Pancreas (tissue), 10 donors: ENCODE measurements at places on chromosomes 1 and 21.

DNA sequence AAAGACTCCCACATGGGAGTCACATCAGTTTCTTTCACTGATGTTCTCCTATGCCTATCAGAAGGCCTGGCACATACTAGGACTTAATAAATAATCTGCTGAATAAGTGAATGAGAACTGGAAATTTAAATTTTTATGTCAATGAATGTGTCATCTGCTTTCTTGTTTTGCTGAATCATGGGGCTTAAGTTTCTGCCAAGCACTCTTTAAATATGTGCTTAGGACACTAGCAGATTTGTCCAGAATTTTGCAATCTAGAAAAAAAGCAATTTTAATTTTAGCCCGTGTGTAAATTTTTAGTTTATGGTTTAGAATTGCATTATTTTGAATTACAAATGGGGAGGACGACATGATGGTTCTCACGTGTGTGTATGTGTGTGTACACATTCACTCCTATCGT lies 803.1 kb downstream of the USP25 start:
- DNase-seq, result no peak

GRCh38 chr1:156284112-156284511 lies at the start of gene TMEM79:
Gene TMEM79 (plus strand): TSS chr1:156284325. CDS start chr1:156285227, 902 bp downstream.
- no peak for DNase-seq

- DNase-seq, result no peak
Observed at GRCh38 chr1:28370239-28371009, 884 bp downstream of the PHACTR4 start.

- no peak for DNase-seq
Observed at GRCh38 chr1:38685388-38685787, 174.2 kb downstream of the RRAGC start.

DNA sequence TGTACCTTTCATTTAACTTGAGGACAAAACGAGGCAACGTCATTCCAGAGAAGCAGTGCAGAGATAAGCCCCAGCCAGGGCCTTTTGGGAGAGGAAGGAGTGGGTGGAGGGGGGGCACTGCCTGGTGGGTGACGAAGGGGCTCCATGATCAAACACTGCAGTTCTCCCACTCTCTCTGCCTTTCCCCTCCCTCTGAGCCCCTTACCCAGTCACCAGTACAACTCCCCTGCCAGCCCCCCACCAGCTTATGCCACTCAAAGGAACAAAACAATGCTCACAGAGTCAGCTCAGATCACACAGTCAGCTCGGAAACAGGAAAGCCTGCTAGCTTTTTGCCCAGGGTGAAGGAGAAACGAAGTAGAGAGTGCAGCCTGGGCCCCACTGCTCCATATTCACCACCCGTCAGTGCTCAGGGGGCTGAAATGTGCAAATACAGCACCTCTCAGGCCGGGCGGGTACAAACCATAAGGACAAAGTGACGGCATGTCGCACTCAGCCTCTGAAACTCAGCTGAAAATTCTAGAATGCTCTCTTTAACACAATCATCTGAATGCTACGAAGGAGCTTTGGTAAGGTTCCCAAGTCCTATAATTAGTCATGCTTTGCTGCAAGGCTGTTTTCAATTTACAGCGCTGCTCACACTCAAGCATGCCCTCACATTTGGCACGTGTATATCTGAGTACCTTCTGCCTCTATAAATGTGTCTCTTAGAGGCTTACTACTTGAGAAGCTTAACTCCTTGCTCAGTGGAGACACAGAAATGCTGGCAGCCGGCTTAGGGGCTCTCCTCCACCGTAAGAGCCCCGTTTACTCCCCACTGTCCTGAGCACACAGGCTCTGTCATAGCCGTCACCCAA lies 65.8 kb upstream of the RAB4A start:
- no peak for DNase-seq

DNA sequence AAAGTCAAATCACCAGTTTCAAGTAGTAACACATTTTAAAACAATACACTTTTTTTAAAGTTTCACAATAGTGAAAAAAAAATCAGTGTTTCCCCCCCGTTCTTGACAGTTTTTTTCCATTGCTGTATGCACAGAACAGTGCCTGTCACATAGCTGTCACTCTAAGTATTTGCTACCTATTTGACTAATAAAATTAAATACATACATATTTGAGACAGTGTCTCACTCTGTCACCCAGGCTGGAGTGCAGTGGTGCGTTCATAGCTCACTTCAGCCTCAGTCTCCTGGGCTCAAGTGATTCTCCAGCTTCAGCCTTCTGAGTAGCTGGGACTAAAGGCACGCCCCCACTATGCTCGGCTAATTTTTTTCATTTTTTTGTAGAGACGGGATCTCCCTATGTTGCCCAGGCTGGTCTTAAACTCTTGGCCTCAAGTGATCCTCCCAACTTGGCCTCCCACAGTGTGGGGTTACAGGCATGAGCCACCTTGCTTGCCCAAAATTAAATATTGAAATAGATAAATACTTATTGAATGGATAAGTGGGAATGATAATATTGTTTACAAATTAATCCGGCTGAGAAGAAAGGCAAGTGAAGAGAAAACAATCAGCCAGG lies 12.6 kb upstream of the RHBG start:
- no peak for DNase-seq

DNA sequence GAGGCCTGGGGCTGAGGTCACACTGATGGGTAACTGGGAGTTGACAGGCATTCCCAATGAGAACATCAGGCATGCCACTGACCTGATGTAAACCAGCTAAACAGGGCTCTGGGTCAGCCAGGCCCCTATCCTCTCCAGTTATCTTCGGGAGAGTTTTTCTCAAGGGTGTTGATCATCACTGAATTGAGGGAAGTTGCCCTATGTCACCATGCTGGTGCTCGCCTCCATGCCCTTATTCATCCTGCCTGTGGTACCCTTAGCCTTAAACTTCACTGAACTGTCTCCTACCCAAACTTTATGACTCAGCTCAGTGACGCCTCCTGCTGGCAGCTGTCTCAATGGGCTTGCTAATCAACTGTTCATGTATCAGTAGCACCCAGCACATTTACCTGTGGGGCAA lies 80.7 kb upstream of the TNR start:
- DNase-seq, result peak; percentile 20

DNA sequence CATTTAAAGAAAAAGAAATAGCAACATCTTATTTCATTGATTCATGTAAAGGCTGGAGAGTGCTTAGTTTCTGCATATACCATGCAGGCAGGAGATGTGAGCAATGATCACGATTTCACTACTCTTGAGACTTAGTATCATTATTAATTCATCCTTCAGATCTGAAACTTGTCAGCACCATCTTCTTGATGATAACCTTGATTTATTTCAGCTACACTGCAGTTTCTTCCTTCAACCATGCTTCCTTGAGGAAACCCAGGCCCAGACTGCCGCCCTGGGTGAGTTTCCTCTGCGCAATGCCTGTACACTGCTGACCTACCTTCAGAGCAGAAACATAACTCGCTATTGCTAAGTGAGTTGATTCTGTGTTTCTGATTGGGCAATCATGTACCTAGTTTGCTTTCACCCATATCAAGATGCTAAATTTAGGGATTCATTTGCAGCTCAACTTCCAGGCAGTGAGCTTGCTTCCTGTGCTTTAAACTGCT lies 13.5 kb upstream of the BCL10 start:
- DNase-seq, result no peak

DNA sequence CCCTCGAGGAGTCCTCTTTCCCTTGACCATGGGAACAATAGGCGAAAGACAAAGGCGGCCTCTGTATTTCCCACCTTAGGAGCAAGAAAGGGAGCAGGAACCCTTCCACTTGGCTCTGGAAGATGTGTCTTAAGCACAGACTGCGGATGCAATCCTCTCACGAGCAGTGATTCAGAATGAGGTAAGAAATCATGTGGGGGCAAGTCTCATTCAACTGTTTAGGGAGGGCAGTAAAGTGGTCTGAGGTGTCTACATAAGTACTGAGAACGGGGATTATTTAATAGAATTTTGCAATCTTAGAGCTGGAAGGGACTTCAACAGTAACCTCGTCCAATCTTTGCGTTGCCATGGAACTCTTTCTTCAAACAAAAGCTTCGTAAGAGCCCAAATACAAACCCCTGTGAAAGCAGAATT lies 1.6 kb upstream of the DYRK3 start:
- DNase-seq, result no peak

DNA sequence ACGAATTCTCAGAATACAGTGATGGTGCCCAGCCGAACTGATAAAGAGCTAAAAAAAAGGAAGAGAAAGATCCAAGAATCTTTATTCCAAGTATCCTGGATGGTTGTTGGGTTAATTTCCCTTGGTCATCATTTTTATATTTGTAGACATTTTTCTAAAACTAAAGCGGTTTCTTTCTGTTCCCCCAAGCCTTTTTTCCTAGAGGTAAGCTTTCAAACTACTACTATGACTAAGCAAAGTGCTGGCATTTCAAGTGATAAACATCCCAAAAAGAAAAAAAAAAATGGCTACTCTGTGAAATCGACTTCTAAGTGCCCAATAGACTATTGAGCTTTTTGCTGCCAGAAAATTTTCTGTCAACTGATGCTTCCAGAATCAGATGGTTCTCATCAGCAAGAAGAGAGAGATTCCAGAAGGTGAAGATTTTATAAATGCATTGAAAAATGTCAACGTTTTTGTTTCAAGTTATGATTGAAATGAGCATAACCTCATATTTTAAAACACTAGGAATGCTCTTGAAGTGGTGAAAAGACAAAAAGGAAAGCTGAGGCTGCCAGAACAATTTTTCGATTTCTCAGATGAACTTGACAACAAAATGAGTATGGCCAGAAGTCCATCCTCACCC lies 96.1 kb upstream of the ZC3H11B start:
- DNase-seq, result no peak
